ENCODE measurements at places on chromosomes 6 and 20. TPM values are rescaled to one million over a fixed set of nuclear protein-coding genes. Genes with fewer than 3 reads are reported as not detected.

The PGC gene
- not detected for total RNA-seq

DNA sequence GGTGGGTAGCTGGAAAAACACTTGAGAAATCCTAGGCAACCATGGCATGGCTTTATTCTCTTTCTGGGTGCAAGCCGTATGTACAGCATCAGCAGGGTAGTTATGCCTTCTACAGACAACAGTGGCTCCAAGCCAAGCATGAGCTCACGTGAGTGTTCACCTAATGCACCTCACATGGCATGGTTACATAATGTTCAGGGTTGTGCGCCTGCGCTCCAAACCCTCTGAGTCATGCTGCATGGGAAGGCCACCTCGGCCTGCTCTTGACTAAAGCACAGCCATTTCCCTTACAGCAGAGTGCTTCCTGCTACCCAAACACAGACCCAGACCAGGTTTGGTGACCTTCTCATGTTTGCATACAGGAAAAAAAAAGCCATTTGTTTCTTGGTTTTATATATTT, 96.2 kb downstream of the VIP start:
- H3K4me3 ChIP-seq = no peak overlapping the region

The ADTRP gene
- total RNA-seq = 0.58 TPM

- H3K4me1 ChIP-seq = no peaks in the 10 kb centered on the region
- H3K27ac ChIP-seq = no peak overlapping the region
- DNase-seq = no peak
- no peaks in the 10 kb centered on the region for H3K36me3 ChIP-seq
- no peaks in the 10 kb centered on the region for H3K27me3 ChIP-seq
- no peak overlapping the region for H3K4me3 ChIP-seq
Measured at GRCh38 chr20:931401-931800, 15.3 kb upstream of the ANGPT4 start.

- DNase-seq = no peak
- no peaks in the 10 kb centered on the region for H3K36me3 ChIP-seq
- no peak overlapping the region for H3K4me3 ChIP-seq
- peak overlapping the region; percentile 85 for H3K27ac ChIP-seq
- peaks cover 22% of the 10 kb centered on the region for H3K4me1 ChIP-seq
Measured at GRCh38 chr20:47687095-47687987, 97.9 kb downstream of the SULF2 start.

DNA sequence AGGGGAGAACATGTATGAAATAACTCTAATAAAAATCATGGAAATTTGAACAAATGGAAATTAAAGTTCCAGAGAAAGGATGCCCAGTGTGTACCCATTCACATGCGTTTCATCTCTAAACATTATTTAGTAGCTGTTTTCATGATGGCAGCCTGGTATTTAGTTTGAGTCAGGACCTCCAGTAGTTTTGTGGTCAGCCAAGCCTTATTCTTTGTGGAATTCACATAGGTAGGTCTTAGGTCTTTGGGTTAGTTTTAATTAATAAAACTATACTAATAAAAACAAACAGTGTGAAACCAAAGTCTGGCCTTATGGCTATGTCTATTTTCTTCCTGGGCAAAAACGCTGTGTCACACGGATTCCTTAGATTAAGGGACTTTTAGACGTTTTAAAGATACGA, 137.8 kb downstream of the FOXC1 start:
- DNase-seq = no peak
- no peaks in the 10 kb centered on the region for H3K36me3 ChIP-seq
- no peaks in the 10 kb centered on the region for H3K4me1 ChIP-seq
- H3K4me3 ChIP-seq = no peak overlapping the region
- H3K27ac ChIP-seq = no peak overlapping the region

DNA sequence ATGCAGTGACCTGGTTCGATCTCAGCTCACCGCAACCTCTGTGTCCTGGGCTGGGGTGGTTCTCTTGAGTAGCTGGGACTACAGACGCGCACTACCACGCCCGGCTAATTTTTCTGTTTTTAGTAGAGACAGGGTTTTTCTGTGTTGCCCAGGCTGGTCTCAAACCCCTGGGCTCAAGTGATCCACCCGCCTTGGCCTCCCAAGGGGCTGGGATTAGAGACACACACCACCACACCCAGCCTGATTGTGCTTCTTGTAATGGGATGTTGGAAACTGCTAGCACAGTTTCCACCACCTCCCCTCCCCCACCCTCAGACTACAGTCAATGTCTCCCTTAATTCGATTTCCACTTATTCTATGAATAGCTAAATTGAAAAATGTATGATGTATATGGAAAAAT, 22.6 kb upstream of the DSP start:
- no peak overlapping the region for H3K4me3 ChIP-seq
- peaks cover 2% of the 10 kb centered on the region for H3K27me3 ChIP-seq
- H3K36me3 ChIP-seq = no peaks in the 10 kb centered on the region
- no peak for DNase-seq

DNA sequence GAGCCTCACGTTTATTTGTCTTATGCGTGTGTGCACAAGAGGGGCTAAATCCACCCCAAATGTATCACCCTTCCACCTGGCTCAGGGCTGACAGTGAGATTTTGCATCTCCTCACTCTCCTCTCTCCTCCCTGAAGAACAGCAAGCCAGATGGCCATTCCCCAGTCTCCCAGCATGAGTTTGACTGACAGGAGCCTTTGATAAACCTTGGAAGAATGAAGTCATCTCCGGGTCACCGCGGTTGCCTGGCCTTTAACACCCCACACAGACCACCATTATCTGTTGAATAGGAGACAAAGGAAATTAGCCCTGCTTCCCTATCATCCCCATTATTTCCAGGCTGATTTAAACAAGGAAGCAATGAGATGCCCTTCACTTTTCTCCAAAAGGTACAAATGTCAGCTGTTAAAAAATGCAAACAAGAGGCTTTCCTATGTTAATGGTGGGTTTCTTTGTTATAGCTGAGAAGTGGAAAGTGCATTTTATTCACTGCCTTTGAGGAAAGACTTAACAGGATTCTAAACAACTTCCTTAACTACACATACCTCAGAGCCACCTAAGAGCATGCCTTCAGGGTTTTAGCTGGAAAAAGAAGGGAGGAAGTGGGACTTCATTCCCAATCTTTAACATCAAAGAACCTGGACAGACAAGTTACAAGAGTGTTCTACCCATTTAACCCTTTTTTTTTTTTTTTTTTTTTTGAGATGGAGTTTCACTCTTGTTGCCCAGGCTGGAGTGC, 524.8 kb upstream of the ID4 start:
- H3K36me3 ChIP-seq = no peaks in the 10 kb centered on the region
- H3K4me1 ChIP-seq = no peaks in the 10 kb centered on the region
- no peak overlapping the region for H3K4me3 ChIP-seq

GRCh38 chr6:130113201-130113710, 94.9 kb downstream of the L3MBTL3 start:
- no peak for DNase-seq
- H3K36me3 ChIP-seq = peaks cover 2% of the 10 kb centered on the region
- no peaks in the 10 kb centered on the region for H3K4me1 ChIP-seq
- no peak overlapping the region for H3K4me3 ChIP-seq
- no peak overlapping the region for H3K27ac ChIP-seq

The ABRACL gene
- 66.0 TPM for total RNA-seq

- DNase-seq = no peak
- H3K27ac ChIP-seq = no peak overlapping the region
- no peaks in the 10 kb centered on the region for H3K4me1 ChIP-seq
- no peak overlapping the region for H3K4me3 ChIP-seq
- H3K27me3 ChIP-seq = no peaks in the 10 kb centered on the region
Measured at GRCh38 chr6:14889188-14889587, 356.7 kb upstream of the JARID2 start.

- no peaks in the 10 kb centered on the region for H3K36me3 ChIP-seq
- no peak overlapping the region for H3K4me3 ChIP-seq
- DNase-seq = no peak
- no peak overlapping the region for H3K27ac ChIP-seq
- no peaks in the 10 kb centered on the region for H3K27me3 ChIP-seq
Measured at GRCh38 chr20:1685304-1686052, 27.9 kb upstream of the SIRPG start.

The CRISP2 gene
- total RNA-seq = not detected

GRCh38 chr6:158323561-158323958, 11.3 kb downstream of the TULP4 start:
- H3K27ac ChIP-seq = no peak overlapping the region
- no peak overlapping the region for H3K4me3 ChIP-seq
- H3K4me1 ChIP-seq = peaks cover 15% of the 10 kb centered on the region
- no peaks in the 10 kb centered on the region for H3K27me3 ChIP-seq
- DNase-seq = no peak

- H3K27ac ChIP-seq = no peak overlapping the region
- H3K4me1 ChIP-seq = no peaks in the 10 kb centered on the region
- no peaks in the 10 kb centered on the region for H3K36me3 ChIP-seq
- no peak for DNase-seq
Measured at GRCh38 chr6:4091941-4092340, 13.0 kb upstream of the FAM217A start.

Data from astrocyte (in vitro differentiated cells and primary cell).